ENCODE measurements at places on chromosomes 1 and 21. TPM values are rescaled to one million over a fixed set of nuclear protein-coding genes. Genes with fewer than 3 reads are reported as not detected.

The SLC35F3 gene
- polyA plus RNA-seq: 0.08 TPM

- DNase-seq: no peak
These were observed 222.8 kb downstream of the SIPA1L2 start for GRCh38 chr1:232407120-232407519.

The SLC5A9 gene
- polyA plus RNA-seq: not detected

DNA sequence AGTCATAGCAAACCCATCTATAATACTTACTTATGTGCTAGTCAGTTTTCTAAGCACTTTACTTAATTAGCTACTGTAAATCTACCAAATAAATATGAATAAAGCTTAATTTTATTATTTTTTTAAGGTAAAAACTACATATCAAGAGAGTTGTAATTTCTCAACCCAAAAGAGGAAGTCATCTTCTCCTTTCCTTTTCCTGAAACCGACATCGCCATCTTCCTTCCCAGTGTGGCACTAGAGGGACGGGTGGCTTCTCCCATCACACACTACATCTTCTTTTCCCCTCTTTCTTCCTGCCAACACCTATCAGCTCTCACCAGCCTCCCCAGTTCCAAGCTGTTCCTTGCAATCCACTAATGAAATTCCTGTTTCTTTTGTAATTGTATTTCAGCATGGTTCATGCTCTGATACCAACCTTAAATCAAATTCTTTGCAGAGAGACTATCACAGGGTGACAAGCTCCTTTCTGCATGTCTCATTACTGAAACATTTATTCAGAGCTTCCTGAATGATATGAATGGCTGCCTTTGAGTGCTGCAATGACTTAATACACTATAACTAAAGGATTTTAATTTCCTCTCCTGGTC lies 251.6 kb upstream of the FAM78B start:
- DNase-seq: no peak

The C1orf141 gene
- 0.48 TPM for polyA plus RNA-seq

DNA sequence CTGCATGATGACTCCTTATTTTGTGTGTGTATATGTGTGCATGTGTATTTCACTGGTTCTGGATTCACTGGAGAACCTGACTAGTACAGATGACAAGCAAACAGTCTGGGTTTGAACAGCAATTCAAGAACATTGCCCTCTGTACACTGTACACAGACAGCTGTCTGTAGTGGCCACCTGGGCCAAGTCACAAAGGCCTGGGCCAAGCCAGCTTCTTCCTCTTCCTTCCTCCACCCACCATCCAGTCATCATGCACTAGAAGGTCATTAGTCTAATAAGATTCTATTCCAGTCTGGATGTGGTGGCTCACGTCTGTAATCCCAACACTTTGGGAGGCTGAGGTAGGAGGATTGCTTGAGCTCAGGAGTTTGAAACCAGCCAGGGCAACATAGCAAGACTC lies 155.9 kb downstream of the ELAVL4 start:
- DNase-seq: no peak
